Ureter (tissue), 1 donor: ENCODE measurements at places on chromosomes 3 and 15. TPM values are rescaled to one million over a fixed set of nuclear protein-coding genes. Genes with fewer than 3 reads are reported as not detected.

Gene ADGRG7
- total RNA-seq: 0.78 TPM

- peak; percentile 47 for DNase-seq
Observed at GRCh38 chr3:120855665-120856437, 52.2 kb upstream of the STXBP5L start.

Gene SERPINI2
- total RNA-seq: 0.55 TPM

- no peak for DNase-seq
Observed at GRCh38 chr3:57743496-57743895, 12.6 kb upstream of the SLMAP start.

Gene DGKG
- 16.2 TPM for total RNA-seq

- no peak for DNase-seq
Observed at GRCh38 chr3:59320080-59320479, 270.3 kb upstream of the CFAP20DC start.

- no peak for DNase-seq
Observed at GRCh38 chr3:9793161-9793781, 389 bp downstream of the ARPC4 start.

DNA sequence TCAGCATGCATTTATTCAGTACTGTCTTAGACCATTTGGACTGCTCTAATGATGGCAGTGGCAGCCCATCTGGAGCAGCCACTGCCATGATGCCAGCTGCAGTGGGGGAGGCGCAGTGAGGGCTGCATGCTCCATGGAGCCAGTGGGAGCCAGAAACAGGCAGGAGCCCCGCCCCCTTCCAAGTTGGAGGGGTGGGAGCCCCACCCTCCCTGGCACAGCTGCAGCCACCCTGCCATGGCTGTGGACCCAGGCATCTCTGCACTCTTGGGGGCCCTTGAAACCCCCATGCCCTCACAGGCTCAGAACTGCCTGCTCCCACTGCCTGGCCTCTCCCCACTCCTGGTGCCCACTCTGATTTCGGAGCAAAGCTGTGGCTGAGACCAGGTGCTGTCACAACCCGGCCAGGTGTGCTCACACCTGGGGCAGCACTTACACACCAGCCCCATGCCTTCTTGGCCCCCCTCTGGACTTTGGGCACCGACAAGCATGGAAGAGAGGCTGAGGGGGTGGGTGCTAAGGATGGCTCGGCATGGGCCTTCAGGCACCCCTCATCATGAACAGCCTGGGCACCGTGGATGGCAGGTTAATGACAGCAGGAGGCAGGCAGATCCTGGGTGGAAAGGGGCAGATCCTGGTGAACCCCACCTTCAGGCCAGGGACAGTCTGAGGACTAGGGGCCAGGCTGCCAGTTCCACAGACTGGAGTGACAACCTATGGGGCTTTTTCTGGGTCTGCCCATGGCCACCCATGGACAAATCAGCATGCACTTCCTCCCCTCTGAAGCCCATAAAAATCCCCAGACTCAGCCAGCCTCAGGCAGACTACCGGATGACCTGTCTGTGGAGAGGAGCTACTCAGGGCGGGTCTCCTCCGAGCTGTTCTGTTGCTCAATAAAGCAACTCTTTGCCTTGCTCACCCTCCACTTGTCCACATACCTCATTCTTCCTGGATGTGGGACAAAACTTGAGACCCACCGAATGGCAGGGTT is 18.3 kb downstream of the TBC1D21 start:
- no peak for DNase-seq

GRCh38 chr3:58824285-58824684 is 157.7 kb upstream of the FAM3D start:
- DNase-seq: no peak

Gene HHLA2
- not detected for total RNA-seq

DNA sequence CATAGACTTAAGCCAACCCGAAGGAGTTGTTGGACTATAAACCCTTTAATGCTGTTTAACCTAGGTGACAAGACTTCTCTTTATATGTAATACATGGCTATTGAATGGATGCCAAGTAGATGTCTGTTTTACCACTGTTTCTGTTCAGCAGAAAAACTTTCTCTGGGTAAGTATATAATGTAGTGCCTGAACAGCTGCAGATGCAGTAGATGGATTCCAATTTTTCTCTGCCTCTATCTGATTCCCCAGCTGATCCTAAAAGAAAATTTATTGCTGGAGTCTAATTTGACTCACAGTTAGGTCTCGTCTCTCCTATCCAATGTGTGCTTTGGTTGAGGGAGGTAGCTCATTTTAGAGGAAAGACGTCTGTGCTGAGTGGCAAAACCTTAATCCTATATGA is 256.5 kb upstream of the CBLB start:
- DNase-seq: no peak

DNA sequence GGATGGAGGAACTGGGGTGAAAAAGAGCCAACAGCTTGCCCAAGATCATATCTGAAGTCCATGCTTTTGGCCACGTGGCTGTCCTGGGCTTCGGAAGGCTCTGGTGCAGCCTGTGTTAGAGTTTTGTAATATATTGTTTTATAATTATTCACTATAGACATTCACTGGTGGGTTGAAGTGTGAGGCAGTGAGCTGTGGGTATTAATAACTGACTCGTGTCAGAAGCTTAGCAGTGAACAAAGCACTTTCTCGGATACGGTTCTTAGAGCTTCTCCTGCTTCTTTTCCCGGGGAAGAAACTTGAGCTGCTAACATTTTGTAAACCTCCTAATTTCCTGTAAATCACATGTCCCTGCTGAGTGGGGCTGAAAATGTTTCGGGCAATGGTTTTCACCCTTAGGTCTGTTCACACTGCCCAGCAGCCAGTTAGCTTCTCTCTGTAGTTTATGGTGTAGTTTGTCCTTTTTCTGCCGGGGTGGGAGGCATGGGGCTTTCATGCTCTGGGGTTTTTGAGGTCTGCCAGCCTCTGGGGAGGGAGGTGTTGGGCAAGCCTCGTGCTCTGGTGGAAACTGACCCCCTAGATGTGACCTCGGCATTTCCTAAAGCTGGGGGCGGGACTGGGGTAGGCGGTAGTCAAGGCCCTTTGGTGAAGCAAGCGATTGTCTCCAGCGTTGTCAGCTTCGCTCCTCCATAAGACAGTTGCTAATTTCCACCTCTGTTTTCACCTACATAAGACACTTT is 1.7 kb downstream of the MRAS start:
- DNase-seq: no peak

Gene RBP2
- not detected for total RNA-seq
